Urinary bladder (tissue), 4 donors: ENCODE measurements at places on chromosomes 5 and 9.

DNA sequence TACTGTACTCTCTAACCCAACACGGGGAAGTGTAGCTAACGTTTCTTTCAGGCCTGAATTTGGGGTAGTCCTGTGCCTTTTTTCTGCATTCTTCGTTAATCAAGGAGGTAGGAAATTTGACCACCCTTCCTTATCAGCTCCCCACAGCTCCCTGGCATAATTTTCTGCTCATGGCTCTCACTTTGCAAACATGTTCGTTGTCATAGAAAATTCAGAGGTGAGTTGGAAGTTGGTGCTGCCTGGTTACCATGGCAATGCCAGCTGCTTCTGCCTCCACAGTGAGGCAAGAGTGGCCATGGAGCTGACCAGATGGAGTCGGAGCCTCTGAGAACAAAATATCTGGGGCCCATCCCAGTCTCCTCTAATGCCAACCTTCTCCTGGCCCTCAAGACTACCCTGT is 116.6 kb upstream of the BOD1 start:
- no peak for DNase-seq

- no peak for DNase-seq
Observed at GRCh38 chr9:20872340-20872977, 159.0 kb downstream of the HACD4 start.

DNA sequence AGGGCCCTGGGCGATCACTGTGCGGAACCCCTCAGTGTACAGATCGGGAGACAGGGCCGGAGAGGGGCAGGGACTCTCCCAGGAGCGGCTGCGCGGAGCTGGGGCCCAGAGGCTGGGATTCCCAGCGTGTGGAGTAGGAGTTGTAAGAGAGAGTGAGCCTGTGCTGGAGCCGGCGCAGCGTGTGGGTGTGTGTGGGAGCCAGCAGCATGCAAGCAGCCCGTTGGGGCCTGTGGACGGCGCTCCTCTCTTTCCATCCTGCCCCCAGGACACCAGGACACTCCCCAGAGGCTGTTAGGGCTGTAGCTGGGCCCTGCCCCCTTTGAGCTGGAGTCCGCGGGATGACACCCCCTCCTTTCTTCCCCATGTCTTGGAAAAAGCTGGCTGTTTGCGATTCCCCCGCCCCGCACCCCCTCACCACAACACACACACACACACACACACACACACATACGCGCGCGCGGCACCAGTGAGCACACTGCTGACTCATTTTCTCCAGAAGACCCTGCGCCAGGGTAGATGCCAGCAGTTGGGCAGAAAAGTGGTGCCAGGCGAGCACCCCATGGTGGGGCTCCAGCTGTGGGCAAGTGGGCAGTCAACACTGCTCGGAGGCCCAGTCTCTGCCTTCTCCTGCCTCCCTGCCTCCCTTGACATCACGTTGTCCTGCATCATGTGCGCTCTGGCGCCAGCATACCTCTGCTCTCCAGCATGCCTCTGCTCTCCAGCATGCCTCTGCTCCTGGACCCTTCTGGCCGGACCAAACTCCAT is 1.5 kb downstream of the COL27A1 start:
- DNase-seq: no peak

GRCh38 chr5:65186646-65187227 is 295.0 kb downstream of the ADAMTS6 start:
- no peak for DNase-seq

DNA sequence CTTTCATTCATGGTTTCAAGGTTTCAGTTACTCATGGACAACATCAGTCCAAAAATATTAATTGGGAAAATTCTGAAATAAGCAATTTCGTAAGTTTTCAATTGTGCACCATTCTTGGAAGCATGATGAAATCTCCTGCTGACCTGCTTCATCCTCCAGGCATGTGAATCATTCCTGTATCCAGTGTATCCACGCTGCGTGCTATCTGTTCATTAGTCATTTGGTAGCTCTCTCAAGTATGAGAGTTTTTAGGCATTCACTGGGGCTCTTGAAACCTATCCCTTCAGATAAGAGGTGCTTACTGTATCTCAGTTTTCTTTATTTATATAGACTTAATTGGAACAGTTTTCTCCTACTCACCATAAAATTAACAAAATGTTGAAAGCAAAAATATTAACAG is 293.0 kb downstream of the CDH12 start:
- DNase-seq: no peak

DNA sequence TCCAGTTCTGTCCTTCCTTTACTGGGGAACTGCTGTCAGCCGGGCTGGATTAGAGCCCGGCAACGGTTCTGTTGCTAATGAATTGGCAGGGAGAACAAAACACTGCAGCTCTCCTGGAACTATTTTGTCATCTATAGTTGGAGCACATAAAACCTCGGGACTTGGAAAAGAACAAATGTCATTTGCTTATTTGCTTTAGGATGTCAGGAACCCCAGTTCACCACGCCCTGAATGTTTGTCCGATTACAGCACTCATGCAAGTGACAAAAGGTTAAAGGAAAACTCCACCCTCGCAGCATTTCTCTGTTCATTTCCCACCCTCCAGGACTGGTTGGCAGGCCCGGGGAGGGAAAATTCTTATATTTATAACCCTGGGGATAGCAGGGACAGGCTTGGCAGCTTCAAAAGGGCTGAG is 66.4 kb upstream of the PLPP1 start:
- peak; percentile 92 for DNase-seq

- DNase-seq: no peak
Observed at GRCh38 chr5:60323596-60323995, 376.4 kb downstream of the DEPDC1B start.

- no peak for DNase-seq
Observed at GRCh38 chr9:8651846-8652215, 852.3 kb upstream of the DMAC1 start.

- DNase-seq: no peak
Observed at GRCh38 chr5:167352801-167353200, 938.6 kb upstream of the WWC1 start.

- DNase-seq: no peak
Observed at GRCh38 chr9:117444501-117444900, 29.6 kb upstream of the ASTN2 start.

GRCh38 chr5:181189363-181189961 is 15.5 kb downstream of the TRIM7 start:
- no peak for DNase-seq

- no peak for DNase-seq
Observed at GRCh38 chr5:52269401-52269800, 518.3 kb upstream of the ITGA1 start.

GRCh38 chr9:125646217-125646616 is 60.8 kb downstream of the MAPKAP1 start:
- no peak for DNase-seq

DNA sequence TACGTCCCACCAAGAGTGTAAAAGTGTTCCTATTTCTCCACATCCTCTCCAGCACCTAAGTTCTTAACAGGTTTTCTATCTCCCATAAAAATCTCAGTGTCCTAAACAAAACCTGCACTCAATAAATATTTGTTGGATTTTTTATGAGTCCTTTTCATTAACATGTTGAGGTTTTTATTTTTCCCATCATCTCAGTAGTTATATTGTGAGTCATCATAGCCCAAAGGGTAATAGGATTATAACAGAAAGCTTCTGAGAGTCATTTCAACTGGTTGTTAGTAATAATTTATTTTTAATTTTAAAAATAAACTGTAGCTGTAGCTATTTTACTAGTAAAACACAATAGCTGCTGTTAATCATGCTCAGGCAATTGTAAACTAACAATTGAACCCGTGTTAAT is 331.6 kb upstream of the SLC30A5 start:
- no peak for DNase-seq

DNA sequence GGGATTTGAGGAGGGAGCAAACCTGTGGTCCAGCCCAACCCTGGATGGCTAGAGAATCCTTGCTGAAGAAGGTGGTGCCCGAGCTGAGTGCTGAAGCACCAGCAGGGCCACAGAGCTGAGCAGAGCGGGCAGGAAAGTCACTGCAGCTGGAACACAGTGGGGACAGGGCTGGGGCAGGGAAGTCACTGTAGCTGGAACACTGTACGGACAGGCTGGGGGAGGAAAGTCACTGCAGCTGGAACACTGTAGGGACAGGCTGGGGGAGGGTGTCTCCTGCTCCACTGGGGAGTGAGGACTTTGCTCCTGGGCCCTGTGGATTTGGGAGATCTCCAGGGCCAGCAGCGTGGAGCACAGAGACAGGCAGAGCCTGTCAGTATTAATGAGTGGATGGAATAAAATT is 9.0 kb upstream of the SUSD3 start:
- DNase-seq: no peak

DNA sequence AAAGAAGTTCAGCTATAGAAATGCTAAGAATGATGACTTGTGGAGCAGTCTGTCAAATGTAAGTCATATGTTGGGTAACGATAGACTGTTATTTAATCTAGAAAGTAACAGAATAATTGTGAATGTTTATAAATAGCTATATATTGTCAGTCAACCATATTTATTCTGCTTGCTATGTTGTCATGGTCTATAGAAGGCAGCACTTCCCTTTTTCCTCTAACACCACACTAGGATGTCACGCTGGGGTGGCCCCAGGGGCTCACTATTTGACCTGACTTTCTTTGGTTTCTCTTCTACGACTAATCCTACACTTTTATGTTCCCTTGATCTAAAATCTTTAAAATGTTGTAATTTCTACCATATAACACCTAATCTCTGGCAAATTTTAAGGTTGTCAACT is 20.5 kb downstream of the ERAP2 start:
- no peak for DNase-seq

GRCh38 chr5:174410716-174411478 is 313.5 kb upstream of the MSX2 start:
- no peak for DNase-seq

- no peak for DNase-seq
Observed at GRCh38 chr5:16413166-16413860, 52.3 kb downstream of the ZNF622 start.

DNA sequence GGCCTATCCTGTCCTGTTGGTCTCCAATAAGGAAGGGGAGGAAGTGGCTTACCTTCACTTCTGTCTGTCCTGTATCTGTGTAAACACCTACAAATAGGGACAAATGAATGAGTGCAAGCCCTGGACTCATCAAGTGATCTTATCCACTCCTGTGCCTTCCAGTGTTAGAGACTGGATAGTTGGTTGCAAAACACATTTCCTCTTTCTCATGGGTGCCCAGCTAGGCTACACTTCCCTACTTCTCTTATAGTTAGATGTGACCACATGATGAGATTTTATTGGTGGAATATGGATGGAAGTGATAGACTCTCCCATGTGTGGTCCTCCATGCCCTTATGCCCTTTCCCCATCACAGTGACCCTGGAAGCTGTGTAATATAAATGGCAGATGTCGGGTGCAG is 16.9 kb upstream of the PFDN1 start:
- no peak for DNase-seq

DNA sequence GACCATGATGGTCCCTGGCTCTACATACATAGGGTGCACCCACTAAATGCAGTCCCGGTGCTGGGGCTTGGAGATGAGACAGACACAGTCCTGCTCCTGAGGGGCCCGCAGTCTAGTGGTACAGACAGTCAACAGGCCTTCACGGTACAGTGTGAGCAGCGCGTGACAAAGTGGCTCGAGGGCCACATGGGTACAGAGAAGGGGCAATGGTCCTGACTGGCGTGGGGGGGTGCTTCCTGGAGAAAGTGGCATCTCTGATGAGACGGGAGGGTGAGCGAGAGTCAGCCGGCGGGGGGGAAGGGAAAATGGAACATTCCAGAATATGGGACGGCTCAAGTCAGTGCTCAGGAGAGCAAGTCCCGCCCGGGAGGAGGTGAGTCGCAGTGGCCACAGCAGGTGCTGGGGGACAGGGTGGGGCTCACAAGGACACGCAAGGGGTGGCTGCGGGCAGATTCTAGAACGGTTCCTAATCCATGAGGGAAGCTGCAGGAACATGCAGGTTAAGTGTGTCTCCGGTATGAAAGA is 38.0 kb downstream of the WHRN start:
- no peak for DNase-seq

DNA sequence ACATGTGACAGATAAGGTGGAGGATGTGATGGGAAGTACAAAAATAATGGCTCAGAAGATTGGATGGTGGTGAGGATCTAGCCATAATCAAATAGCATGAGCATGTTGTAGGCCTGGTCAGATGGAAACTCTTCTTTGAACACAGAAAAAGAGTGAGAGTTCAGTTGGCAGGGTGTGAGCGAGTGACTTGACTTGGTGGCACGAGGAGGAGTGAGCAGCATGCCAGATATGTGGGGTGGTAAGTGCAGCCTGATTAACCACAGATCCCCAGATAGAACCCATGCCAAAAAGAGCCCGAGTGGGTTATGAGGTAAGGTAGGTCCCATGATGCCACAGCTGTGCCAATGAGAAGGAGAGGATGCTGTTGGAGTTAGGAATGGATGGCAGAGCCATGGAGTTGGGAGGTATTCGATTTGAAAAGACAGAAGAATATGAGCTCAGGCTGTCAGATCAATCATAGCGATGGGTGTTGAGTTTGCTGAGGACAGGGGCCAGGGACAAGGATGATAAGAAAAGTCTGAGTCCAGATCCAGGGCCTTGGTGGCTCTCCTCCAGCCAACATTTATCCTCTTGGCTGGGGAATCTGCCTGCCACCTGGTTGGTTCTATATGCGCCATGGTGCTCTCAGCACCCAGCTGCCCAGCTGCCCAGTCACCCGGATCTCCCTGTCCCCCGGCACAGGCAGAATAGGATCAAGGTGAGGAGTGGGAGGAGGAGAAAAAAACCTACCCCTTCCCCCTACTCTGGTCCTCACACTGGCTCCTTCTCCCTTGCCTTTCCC is 16.5 kb downstream of the GARNL3 start:
- no peak for DNase-seq

DNA sequence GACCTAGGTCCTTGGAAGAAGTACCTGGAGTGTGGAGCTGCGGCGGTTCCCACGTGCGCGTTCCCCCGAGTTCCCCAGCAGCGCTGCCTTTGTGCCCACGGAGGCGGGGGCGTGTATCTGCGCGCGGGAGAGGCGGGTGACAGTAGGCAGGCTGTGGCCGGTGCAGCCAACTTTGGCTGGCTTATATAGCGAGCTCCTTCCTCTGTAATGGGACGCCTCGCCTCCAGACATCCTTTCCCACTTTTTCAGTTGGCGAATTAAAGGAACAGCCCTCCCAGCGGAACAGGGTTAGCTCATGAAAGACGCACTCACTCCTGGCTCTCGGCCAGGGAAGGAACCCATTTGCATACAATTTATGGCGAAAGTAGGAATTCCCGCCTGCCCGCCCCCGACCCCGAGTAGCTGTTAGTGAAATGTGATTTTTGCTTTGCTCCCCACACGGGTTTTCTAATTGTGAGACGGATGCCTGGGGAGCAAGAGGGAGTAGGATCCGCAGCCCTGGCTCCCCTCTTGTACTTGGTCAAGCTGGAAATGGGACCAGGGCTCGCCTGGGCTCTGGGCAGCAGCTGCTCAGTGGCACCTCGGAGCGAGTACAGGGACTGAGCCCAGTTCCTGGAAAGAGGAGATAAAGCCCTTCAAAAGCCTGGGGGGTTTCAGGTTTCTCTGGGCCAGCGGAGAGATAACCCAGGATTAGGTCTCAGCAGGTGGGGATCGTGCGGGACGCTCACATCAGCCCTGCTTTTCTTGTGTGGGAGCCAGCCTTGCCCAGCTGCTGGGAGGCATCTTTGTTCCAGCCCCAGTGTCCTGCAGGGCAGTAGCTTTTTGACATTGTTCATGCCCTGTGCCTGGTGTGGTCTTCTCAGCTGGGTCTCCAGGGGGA is at the start of gene TNC:
Gene TNC, minus strand, starts transcription at position 159 of the 880 bp plus-strand sequence. CDS start 27,139 bp downstream, outside the sequence.
- DNase-seq: peak; percentile 72
